ENCODE measurements at places on chromosomes 13 and 19.

- DNase-seq, result no peak
Observed at GRCh38 chr19:46270521-46271256, 26.2 kb upstream of the HIF3A start.

- no peak for DNase-seq
Observed at GRCh38 chr13:54647275-54647674, 1618.7 kb downstream of the OLFM4 start.

DNA sequence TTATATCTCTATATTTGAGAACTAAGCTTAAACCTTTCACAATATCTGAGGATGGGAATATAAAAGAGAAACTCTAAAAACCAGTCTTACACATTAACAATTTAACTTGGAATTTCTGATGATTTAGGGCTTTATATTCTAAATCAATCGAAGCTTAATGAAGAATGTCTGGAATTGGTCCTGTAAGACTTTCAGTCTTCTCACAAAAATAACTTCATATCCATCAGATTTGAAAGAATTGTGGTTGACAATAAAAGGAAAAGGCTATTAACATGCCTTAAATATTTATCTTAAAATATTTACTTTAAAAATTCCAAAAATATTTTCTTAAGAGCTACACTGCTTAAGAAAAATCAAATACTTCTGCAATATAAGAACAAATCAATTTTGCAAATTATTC is 27.3 kb downstream of the MYCBP2 start:
- DNase-seq, result no peak

GRCh38 chr13:106161146-106161545 is 374.3 kb downstream of the EFNB2 start:
- no peak for DNase-seq

- no peak for DNase-seq
Observed at GRCh38 chr13:91399189-91400062, 1.0 kb downstream of the GPC5 start.

GRCh38 chr19:2546128-2547032 is 70.5 kb downstream of the GADD45B start:
- peak; percentile 92 for DNase-seq
